LNCaP clone FGC (cell line): ENCODE measurements at places on chromosomes 1 and 21.

- no peak for DNase-seq
These were observed 91.1 kb downstream of the STUM start for GRCh38 chr1:226639631-226640061.

- no peak for DNase-seq
These were observed 49.5 kb downstream of the SCMH1 start for GRCh38 chr1:41192456-41193178.

- DNase-seq: no peak
These were observed 4.5 kb upstream of the IL10RB start for GRCh38 chr21:33261635-33262034.

GRCh38 chr21:38817371-38818324 lies 11.9 kb downstream of the ETS2 start:
- DNase-seq: no peak

GRCh38 chr1:155981266-155982088 lies 3.1 kb upstream of the ARHGEF2 start:
- no peak for DNase-seq
